ENCODE measurements at places on chromosomes 4 and X. TPM values are rescaled to one million over a fixed set of nuclear protein-coding genes. Genes with fewer than 3 reads are reported as not detected.

DNA sequence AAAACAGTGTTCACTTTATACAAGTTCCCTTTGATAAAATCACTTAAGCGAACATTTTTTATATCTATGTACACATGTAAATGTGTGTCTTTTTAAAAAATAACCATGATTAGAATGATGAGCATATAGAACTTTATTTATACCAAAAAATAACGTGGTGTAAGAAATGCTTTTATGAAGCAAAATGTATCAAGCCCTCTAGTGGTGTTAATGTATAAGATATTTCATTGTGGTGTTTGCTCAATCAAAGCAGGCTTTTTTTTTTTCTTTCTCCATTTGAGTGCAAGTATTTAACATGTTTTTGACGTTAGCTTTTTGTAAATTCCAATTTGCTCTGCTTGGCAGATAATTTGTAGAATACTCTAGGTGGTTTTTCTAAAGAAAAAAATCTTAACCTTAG lies 2092.4 kb upstream of the TENM3 start:
- DNase-seq = no peak
- H3K36me3 ChIP-seq = no peaks in the 10 kb centered on the region
- H3K27me3 ChIP-seq = no peaks in the 10 kb centered on the region
- H3K27ac ChIP-seq = no peak overlapping the region
- H3K4me3 ChIP-seq = no peak overlapping the region

DNA sequence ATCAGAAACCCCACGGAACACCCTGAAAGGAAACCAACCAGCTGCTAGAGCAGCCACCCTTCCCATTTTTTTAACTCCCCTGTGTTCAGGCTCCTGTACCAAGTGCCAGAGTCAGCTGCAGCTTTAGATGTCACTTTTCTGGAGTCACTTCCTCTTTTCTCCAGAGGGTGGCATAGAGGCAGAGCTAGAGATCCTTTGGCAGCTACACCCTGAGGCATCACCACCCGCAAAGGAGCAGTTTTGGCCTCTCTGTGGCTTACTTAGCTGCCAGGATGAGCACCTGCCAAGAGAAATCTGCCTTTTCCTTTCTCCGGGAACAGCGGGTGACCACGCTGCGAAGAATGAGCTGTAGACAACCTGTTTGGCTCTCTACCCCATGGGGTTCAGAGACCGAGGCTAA lies 58.0 kb upstream of the CHRDL1 start:
- no peak overlapping the region for H3K27ac ChIP-seq
- H3K36me3 ChIP-seq = no peaks in the 10 kb centered on the region
- no peaks in the 10 kb centered on the region for H3K27me3 ChIP-seq
- H3K4me3 ChIP-seq = no peak overlapping the region
- no peaks in the 10 kb centered on the region for H3K4me1 ChIP-seq

DNA sequence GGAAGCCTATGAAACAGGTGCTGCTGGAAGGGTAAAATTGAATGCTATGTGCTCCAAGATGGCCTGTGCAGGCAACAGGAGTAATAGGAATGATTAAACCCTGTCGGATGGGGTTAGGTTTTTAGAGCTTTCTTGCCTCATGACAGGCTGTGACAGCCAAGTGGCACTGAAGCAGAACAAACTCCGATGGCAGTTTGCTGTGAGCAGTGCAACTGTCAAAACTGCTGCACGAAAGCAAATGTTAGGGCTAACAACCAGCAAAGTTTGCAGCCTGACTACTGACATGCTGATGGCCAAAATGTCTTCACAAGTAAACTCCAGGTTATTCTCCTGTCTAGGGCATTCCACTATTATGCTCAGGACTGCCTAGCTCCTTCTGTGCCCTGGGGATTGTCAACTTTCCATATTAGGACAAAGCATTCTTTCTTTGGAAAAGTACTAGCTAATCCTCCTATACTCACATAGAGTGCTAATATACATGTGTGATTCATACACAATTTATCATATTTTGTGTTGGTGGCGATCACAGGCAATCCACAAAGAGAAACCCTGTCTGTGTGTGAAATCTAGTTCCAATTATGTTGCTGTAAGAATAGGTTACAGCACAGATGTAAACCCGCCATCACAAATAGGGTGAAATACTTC lies 486.6 kb upstream of the TENM3 start:
- H3K27me3 ChIP-seq = no peaks in the 10 kb centered on the region
- H3K27ac ChIP-seq = no peak overlapping the region
- H3K36me3 ChIP-seq = no peaks in the 10 kb centered on the region
- DNase-seq = no peak
- H3K4me3 ChIP-seq = no peak overlapping the region

- no peaks in the 10 kb centered on the region for H3K27me3 ChIP-seq
- H3K27ac ChIP-seq = no peak overlapping the region
- no peak for DNase-seq
- H3K4me1 ChIP-seq = no peaks in the 10 kb centered on the region
Measured at GRCh38 chr4:109548655-109549054, 11.4 kb upstream of the MCUB start.

- no peak for DNase-seq
- H3K4me3 ChIP-seq = no peak overlapping the region
- H3K27ac ChIP-seq = no peak overlapping the region
- no peaks in the 10 kb centered on the region for H3K27me3 ChIP-seq
- H3K36me3 ChIP-seq = no peaks in the 10 kb centered on the region
Measured at GRCh38 chr4:40059362-40059761, 2.7 kb downstream of the N4BP2 start.

DNA sequence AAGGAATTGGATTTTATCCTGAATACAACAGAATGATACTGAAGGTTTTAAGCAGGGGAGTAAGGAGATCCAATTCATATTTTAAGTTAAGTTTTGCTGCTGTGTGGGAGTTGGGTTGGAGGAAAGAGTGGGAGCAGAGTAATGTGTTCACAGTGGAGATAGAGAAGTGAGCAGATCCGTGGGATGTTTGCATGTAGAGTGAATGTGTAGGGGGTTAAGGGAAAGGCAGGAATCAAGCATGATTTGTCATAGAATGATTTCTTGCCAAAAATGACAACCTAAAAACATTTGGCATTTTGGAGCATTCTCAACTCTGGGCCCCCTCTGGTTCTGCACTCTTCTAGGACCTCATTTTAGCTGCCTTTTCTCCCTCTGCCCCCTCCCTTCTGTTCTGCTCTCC lies 76.6 kb downstream of the ARHGAP10 start:
- no peaks in the 10 kb centered on the region for H3K36me3 ChIP-seq
- no peaks in the 10 kb centered on the region for H3K4me1 ChIP-seq
- H3K27me3 ChIP-seq = no peaks in the 10 kb centered on the region
- no peak for DNase-seq

DNA sequence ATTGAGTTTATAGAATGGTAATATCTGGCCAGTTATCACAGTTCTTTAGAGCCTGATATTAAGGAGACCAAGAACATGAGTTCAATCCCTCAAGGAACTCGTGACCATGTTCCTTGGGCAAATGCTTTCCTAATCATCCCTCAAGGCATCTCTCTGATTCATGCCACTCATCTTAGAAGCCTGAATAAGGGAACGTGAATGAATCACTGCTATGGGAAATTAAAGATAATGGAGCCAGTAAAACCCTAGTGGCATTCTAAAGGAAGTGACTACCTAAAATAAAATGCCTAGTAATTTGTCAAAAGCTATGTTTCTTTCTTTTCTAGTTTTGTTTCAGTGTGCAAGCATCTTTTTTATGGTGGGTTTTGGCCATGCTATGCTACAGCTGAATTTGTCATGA lies 1161.3 kb downstream of the C4orf33 start:
- H3K36me3 ChIP-seq = no peaks in the 10 kb centered on the region
- no peak overlapping the region for H3K27ac ChIP-seq
- H3K27me3 ChIP-seq = no peaks in the 10 kb centered on the region

- peak; percentile 42 for DNase-seq
- peaks cover 88% of the 10 kb centered on the region for H3K27me3 ChIP-seq
- peaks cover 13% of the 10 kb centered on the region for H3K36me3 ChIP-seq
- peak overlapping the region; percentile 54 for H3K4me3 ChIP-seq
Measured at GRCh38 chr4:54230484-54231418, 1.7 kb downstream of the PDGFRA start.

- H3K4me3 ChIP-seq = no peak overlapping the region
- no peaks in the 10 kb centered on the region for H3K4me1 ChIP-seq
- no peaks in the 10 kb centered on the region for H3K27me3 ChIP-seq
- no peaks in the 10 kb centered on the region for H3K36me3 ChIP-seq
Measured at GRCh38 chr4:169410839-169411770, 140.3 kb upstream of the SH3RF1 start.

- no peak overlapping the region for H3K27ac ChIP-seq
- no peaks in the 10 kb centered on the region for H3K27me3 ChIP-seq
- H3K36me3 ChIP-seq = no peaks in the 10 kb centered on the region
- H3K4me3 ChIP-seq = no peak overlapping the region
- no peak for DNase-seq
Measured at GRCh38 chr4:17962171-17962570, 59.4 kb downstream of the LCORL start.

- H3K27ac ChIP-seq = no peak overlapping the region
- no peaks in the 10 kb centered on the region for H3K4me1 ChIP-seq
- no peak for DNase-seq
- no peaks in the 10 kb centered on the region for H3K36me3 ChIP-seq
Measured at GRCh38 chr4:26299254-26299882, 21.4 kb upstream of the RBPJ start.

- H3K27me3 ChIP-seq = no peaks in the 10 kb centered on the region
- H3K4me3 ChIP-seq = no peak overlapping the region
- no peaks in the 10 kb centered on the region for H3K36me3 ChIP-seq
- DNase-seq = peak; percentile 15
- H3K27ac ChIP-seq = no peak overlapping the region
- H3K4me1 ChIP-seq = no peaks in the 10 kb centered on the region
Measured at GRCh38 chrX:65755786-65756185, 88.3 kb downstream of the MSN start.

- H3K4me1 ChIP-seq = no peaks in the 10 kb centered on the region
- peak; percentile 73 for DNase-seq
- H3K27me3 ChIP-seq = no peaks in the 10 kb centered on the region
- H3K36me3 ChIP-seq = no peaks in the 10 kb centered on the region
- H3K4me3 ChIP-seq = no peak overlapping the region
Measured at GRCh38 chr4:86895692-86896488, 3.7 kb upstream of the C4orf36 start.

- no peak for DNase-seq
- no peak overlapping the region for H3K27ac ChIP-seq
- peaks cover 3% of the 10 kb centered on the region for H3K36me3 ChIP-seq
- no peaks in the 10 kb centered on the region for H3K27me3 ChIP-seq
- no peaks in the 10 kb centered on the region for H3K4me1 ChIP-seq
Measured at GRCh38 chr4:174314770-174315169, 31.1 kb downstream of the CEP44 start.

DNA sequence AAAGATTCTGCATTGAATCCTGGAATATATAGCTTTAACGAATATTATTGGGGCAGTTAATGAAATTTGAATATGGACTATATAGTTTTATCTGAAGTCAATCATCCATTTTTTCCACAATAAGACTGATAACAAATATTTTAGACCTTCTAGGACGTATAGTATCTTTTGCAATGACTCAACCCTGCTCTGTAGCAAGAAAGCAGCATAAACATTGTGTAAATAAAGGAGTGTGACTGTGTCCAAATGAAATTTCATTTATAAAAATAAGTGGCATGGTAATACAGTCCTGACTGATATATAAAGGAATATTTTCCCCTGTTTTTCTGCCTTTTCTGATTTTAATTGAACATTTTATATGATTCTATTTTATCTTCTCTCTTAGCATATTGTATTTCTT lies 947.7 kb upstream of the SLIT2 start:
- no peaks in the 10 kb centered on the region for H3K4me1 ChIP-seq
- no peak overlapping the region for H3K27ac ChIP-seq
- H3K27me3 ChIP-seq = no peaks in the 10 kb centered on the region
- no peak overlapping the region for H3K4me3 ChIP-seq

- H3K4me3 ChIP-seq = no peak overlapping the region
- no peaks in the 10 kb centered on the region for H3K36me3 ChIP-seq
- H3K27me3 ChIP-seq = no peaks in the 10 kb centered on the region
- DNase-seq = no peak
Measured at GRCh38 chrX:5449323-5449722, 779.3 kb downstream of the NLGN4X start.

DNA sequence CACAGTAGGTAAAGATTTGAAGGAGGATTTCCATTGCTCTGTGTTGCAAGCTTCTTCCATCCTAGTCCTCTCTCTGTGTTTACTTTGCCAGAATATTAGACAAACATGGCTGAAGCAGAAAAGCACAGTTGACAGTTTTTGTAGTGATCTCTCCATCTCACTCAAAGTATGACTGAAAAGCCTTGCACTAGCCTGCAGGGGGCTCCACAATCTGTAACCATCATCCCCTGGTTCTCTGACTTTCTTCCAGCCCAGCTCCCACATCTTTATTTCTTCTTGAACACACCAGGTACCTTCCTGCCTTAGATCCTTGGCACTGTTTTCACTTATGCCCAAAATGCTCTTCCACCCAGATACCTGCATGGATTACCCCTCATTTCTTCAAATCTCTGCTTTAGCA lies 34.1 kb upstream of the HHIP start:
- H3K27ac ChIP-seq = no peak overlapping the region
- no peaks in the 10 kb centered on the region for H3K4me1 ChIP-seq
- H3K36me3 ChIP-seq = no peaks in the 10 kb centered on the region
- DNase-seq = no peak

GRCh38 chrX:8273451-8273895 lies 102.4 kb upstream of the VCX2 start:
- no peaks in the 10 kb centered on the region for H3K36me3 ChIP-seq
- H3K4me3 ChIP-seq = no peak overlapping the region
- no peak overlapping the region for H3K27ac ChIP-seq
- no peaks in the 10 kb centered on the region for H3K4me1 ChIP-seq
- no peak for DNase-seq

GRCh38 chrX:110734894-110735541 lies 60.6 kb downstream of the CHRDL1 start:
- no peaks in the 10 kb centered on the region for H3K4me1 ChIP-seq
- DNase-seq = no peak
- H3K36me3 ChIP-seq = no peaks in the 10 kb centered on the region
- H3K4me3 ChIP-seq = no peak overlapping the region
- H3K27me3 ChIP-seq = no peaks in the 10 kb centered on the region
- H3K27ac ChIP-seq = no peak overlapping the region

CYLC1 gene
- polyA plus RNA-seq = not detected

DKC1 gene
- polyA plus RNA-seq = 45.3 TPM

SPANXD gene
- polyA plus RNA-seq = not detected

USP26 gene
- polyA plus RNA-seq = not detected

SSX2 gene
- not detected for polyA plus RNA-seq

VEGFC gene
- 4.3 TPM for polyA plus RNA-seq

OPRPN gene
- polyA plus RNA-seq = not detected

CSAG3 gene
- polyA plus RNA-seq = not detected

C4orf36 gene
- 0.46 TPM for polyA plus RNA-seq

HTT-AS gene
- polyA plus RNA-seq = not detected

HDX gene
- 1.1 TPM for polyA plus RNA-seq

PAGE2 gene
- not detected for polyA plus RNA-seq

VSIG4 gene
- polyA plus RNA-seq = 90.1 TPM

JAKMIP1 gene
- polyA plus RNA-seq = 0.25 TPM

HTRA3 gene
- polyA plus RNA-seq = 0.67 TPM

WDR13 gene
- 105 TPM for polyA plus RNA-seq

STIM2 gene
- 7.6 TPM for polyA plus RNA-seq

LGI2 gene
- polyA plus RNA-seq = not detected

NLGN3 gene
- polyA plus RNA-seq = 0.45 TPM

MXRA5 gene
- polyA plus RNA-seq = 0.27 TPM

ADH7 gene
- polyA plus RNA-seq = not detected

PWWP3B gene
- 0.10 TPM for polyA plus RNA-seq
